ENCODE measurements at places on chromosomes 12 and 14.

- DNase-seq = no peak
These were observed 2.2 kb downstream of the ZDHHC17 start for GRCh38 chr12:76766161-76766560.

- no peak for DNase-seq
These were observed 22.8 kb downstream of the PPP1R36 start for GRCh38 chr14:64572386-64573104.

GRCh38 chr14:99327050-99327449, 55.1 kb upstream of the BCL11B start:
- no peak for DNase-seq

DNA sequence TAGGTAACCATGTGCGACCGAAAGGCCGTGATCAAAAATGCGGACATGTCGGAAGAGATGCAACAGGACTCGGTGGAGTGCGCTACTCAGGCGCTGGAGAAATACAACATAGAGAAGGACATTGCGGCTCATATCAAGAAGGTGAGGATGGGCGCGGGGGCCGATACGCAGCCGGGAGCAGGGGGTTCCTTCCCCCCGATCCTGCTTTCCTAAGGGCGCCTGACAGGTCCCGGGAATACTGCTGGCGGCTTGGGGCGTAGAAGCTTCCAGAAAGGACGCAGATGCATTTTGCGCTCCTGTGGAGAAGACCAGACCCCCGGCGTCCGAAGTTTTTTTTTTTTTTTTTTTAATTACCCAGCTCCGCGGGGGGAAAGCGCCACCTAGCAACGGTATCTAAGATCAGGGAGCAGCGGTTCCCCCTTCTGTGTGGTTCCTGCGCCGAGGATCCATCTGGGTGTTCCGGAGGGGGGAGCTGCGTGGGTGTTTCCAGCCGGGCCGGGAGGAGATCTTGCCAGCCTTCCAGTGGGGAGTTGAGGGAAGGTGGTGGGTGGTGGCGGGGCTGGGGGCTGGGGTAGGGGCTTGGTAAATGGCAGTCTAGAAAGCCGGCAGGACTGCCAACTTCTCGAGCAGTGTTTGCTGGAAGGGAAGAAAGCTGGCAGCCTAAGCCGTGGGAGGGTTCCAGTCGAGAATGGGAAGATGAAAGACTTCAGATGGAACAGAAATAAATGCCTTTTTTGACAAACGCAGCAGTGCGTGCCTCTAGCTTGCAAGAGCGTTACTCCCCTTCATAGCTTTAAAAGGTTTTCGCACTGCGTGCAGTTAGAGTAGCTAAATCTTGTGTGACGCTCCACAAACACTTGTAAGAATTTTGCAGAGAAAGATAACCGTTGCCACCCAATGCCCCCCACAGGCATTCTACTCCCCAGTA, 764 bp downstream of the DYNLL1 start:
- DNase-seq = peak; percentile 7

GRCh38 chr12:122406701-122407164, 15.7 kb downstream of the CLIP1 start:
- no peak for DNase-seq

- DNase-seq = no peak
These were observed 78.9 kb downstream of the EMP1 start for GRCh38 chr12:13275241-13276085.

DNA sequence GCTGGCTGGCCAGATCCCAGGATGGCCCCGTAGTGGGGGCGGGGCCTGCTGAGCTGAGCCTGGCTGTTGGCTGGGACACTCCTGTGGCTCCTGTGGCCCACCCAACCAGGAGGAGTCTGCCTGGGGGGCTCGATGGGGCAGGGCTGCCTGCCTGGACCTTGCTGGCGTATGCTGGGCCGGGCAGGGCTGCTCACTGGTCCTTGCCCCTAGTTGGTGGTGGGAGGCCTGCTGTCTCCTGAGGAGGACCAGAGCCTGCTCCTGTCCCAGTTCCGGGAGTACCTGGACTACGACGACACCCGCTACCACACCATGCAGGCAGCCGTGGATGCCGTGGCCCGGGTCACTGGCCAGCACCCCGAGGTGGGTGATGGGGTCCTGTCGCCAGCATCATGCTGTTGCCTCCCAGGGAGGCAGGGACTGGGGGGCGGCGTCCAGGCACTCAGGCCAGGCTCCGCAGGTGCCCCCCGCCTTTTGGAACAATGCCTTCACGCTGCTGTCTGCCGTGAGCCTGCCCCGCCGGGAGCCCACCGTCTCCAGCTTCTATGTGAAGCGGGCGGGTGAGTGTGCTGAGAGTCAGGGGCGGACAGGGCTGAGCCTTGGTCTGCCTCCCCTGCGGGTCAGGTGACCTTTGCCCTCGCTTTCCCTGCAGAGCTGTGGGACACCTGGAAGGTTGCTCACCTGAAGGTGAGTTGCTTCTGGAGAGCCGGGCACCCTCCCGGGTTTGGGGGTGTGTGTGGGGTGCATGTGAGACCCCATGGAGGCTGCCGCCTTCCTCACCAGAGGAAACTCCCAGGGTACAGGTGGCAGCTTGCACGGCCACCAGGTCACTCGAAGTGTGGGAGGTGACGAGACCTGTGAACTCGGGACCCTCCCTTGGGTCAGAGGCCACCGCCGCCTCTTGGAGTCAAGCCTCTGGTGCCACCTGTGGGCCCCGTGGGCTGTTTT, 3.4 kb downstream of the NOC4L start:
- DNase-seq = no peak

GRCh38 chr12:124577986-124578385, 10.6 kb upstream of the NCOR2 start:
- DNase-seq = no peak

DNA sequence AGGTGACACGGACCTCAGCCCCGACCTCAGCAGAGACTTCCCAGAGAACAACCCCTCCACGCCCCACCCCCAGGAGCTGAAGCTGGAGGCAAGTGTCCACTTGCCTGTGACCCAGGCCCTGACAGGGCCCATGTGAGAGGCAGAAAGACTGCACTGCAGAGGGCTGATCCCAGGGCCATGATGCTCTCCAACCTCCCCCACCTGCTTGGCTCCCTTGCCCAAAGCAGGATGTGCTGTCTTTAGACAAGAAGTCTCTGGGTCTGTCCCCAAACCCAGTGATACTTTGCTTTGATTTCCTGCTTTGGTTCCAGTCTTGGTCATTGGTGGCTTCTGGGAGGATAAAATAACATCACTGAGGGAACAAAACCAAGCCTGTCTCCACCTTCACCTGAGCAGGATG, 59.4 kb downstream of the BCL11B start:
- no peak for DNase-seq
